A549 treated with dexamethasone at 1 μM for 4 hours (cell line): ENCODE measurements at places on chromosomes 1 and 21. TPM values are rescaled to one million over a fixed set of nuclear protein-coding genes. Genes with fewer than 3 reads are reported as not detected.

The KRTAP12-2 gene
- not detected in 5 replicates for total RNA-seq

The ACOT11 gene
- 1.8 to 3.1 TPM (median 2.6 TPM) in 5 replicates for total RNA-seq

The SLAMF9 gene
- 0.22 to 0.43 TPM (median 0.37 TPM) in 5 replicates for total RNA-seq

The LCE1D gene
- total RNA-seq, result not detected in 5 replicates

The CNST gene
- 6.6 to 9.0 TPM (median 8.5 TPM) in 5 replicates for total RNA-seq

The RSBN1 gene
- total RNA-seq, result 3.0 to 4.6 TPM (median 4.3 TPM) in 5 replicates

The ANKRD65 gene
- 0.05 TPM in 1 of 5 replicates, not detected in the others for total RNA-seq

The KRTAP13-2 gene
- 0.09 TPM in 1 of 5 replicates, not detected in the others for total RNA-seq

The KRTAP19-1 gene
- not detected in 5 replicates for total RNA-seq

The BRINP2 gene
- total RNA-seq, result 0.13 to 0.27 TPM (median 0.18 TPM) in 5 replicates

The ZYG11A gene
- total RNA-seq, result 2.0 to 2.9 TPM (median 2.5 TPM) in 5 replicates

The KIAA1614 gene
- 0.25 to 1.3 TPM (median 1.0 TPM) in 5 replicates for total RNA-seq

The HSD3B1 gene
- total RNA-seq, result 0.11 TPM in 1 of 5 replicates, not detected in the others
